ENCODE measurements at places on chromosomes 12 and 14. TPM values are rescaled to one million over a fixed set of nuclear protein-coding genes. Genes with fewer than 3 reads are reported as not detected.

PRB3 gene
- total RNA-seq, result not detected

RNASE3 gene
- not detected for total RNA-seq

CFAP251 gene
- total RNA-seq, result 4.8 TPM

KIF5A gene
- 0.66 TPM for total RNA-seq

PROX2 gene
- total RNA-seq, result not detected

FAM181A gene
- total RNA-seq, result not detected

RPS29 gene
- 2,096 TPM for total RNA-seq

RHOJ gene
- 2.0 TPM for total RNA-seq

POTEM gene
- not detected for total RNA-seq

MYH6 gene
- total RNA-seq, result not detected

GPRC5D gene
- total RNA-seq, result not detected
